Stimulated activated CD4-positive, alpha-beta T cell treated with anti-CD3 and anti-CD28 coated beads, Interleukin-2, amount 100 ng/mL, for 24 hours (primary cell): ENCODE measurements at places on chromosomes 11 and 22.

DNA sequence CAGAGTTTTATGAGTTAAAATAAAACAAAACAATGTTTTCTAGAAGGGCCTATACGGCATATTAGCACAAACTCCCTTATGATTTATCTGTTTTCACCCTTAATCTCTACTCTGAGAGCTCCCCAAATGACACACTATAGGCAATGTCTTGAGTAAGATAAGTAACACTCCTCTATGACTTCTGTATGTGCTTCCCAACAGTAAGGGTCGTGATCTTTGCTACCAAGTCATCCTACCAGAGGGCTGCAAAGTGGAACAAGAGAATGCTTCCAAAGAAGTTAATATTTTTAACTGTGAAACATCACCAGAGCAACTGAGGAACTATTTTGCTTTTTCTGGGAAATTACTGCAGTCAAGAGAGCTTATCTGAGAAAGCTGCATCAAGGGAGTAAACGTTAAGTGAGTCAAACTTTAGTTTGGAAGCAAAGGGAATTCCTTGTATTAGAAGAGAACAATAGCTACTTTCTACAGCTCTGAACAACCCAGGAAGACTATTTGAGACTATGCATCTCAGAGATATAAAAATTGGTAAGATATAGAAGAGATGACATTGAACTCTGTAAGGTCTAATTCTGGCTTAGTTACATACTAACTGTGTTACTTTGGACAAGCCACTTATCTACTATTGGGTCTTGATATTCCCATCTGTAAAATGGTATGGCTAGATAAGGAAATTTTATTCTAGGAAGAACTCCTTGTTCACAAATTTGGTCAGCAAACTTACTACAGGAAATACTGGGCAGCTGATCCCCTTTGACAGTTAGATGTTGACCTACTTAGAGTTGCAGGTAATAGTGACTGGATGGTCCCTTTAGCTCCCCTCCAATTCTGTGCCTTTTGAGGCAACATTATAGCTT is 43.7 kb upstream of the CCDC34 start:
- no peak for DNase-seq

GRCh38 chr22:20728523-20729190 is 45.3 kb upstream of the SERPIND1 start:
- DNase-seq: no peak

DNA sequence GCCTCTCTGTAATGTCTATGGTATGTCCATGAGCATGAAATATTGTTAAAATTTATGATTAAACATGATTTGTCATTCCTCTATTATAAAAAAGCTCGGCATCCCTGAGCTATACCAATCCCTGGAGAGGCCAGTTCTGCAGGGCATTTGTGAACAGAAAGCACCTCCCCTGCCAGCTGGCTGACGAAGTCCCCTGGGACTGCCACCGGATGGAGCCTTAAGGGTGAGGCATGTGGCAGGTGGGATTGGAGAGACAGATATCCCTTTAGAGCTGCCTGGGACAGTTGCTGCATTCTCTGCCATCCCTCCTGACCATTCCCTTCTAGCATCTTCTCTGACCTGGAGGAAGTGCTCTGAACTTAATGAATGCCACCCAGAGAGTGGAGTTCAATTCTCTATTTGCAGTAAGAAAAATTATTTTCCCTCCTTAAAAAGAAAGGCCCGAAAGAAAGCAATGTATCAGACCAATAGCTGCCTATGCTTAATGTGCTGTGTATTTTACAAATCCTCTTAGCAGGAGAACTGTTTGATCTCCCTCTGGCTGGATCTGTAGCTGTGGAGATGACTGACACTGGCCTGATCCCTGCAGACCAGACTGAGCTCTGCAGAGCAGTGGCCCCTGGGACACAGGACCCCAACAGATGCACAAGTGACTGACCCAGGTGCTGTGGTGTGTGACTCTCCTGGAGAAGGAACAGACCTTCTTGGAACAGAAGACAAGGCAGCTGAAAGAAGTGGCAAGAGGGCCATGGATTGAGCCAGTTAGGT is 219.0 kb upstream of the NAV2 start:
- DNase-seq: no peak

DNA sequence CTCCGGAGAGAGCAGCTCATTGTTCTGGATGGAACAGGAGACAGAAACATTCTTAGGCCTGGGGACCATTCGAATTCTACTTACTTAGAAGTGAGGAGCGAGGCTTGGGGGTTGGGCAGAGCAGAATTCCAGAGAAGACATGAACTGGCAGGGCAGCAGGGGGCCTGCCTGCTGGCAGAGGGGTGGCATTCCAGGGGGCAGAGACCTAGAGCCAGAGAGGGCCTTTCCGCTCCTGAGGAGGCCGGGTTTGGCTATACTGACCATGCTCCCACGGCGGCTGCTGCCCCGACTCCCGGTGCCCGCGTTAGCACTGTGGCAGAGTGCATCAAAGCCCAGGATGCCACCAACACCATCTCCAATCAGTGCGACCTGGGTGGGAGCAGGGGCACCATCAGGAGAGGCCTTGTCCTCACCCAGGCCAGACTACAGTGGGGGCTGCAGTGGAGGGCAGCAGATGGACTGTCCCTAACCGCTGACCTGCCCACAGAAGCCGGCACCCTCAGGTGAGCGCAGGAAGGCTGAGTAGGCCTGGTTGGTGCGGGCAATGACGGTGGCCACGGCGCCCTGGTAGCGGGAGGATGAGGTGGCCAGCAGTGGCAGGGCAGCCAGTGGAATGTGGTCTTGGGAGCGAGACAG is 7.4 kb downstream of the PITPNM1 start:
- DNase-seq: no peak

DNA sequence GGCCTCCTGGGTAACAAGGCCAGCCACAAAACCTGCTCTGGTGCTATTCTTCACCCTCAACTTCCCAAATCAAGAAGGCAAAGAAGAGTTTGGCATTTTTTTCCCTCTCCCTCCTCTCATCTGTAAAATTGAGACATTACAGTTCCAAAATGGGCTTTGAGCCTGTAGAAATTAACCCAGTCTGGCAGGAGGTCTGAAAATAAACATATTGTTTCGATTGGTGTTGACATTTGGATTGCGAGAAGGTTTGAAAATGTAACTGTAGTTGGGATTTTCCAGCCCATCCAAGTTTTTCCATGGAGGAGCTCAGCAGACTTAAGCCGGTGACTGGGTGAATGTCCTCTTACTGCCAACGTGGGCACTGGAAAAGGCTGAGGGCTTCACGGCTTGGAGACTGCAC is 35.0 kb upstream of the ALX4 start:
- DNase-seq: no peak

GRCh38 chr11:73956876-73957653 is 6.2 kb downstream of the DNAJB13 start:
- DNase-seq: no peak

- no peak for DNase-seq
These were observed 41.6 kb upstream of the ISX start for GRCh38 chr22:35024364-35024692.

GRCh38 chr11:44596525-44597276 is 31.2 kb downstream of the CD82 start:
- DNase-seq: peak; percentile 76
